ENCODE measurements at places on chromosomes 6 and 20.

- DNase-seq: no peak
Measured at GRCh38 chr6:25732468-25733198, 21.9 kb upstream of the SLC17A4 start.

- no peak for DNase-seq
Measured at GRCh38 chr6:9116026-9116425, 680.7 kb upstream of the SLC35B3 start.

GRCh38 chr6:57265755-57266221, 43.7 kb upstream of the RAB23 start:
- no peak for DNase-seq

DNA sequence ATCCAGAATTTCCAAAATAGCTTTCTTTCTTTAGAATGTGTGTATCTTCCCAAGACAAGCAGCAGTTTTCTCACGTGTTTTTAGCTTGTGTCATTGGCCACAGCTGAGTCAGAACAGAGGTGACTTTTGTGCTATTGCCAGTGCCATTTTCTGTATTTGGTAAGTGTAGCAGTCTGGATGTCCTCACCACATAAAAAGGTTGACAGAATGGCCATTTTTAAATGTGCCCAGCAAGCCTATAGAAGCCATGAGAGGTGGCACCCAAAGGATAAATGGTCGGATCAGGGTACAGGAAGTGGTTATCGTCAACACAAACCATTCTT, 269.5 kb upstream of the HSF2 start:
- no peak for DNase-seq

DNA sequence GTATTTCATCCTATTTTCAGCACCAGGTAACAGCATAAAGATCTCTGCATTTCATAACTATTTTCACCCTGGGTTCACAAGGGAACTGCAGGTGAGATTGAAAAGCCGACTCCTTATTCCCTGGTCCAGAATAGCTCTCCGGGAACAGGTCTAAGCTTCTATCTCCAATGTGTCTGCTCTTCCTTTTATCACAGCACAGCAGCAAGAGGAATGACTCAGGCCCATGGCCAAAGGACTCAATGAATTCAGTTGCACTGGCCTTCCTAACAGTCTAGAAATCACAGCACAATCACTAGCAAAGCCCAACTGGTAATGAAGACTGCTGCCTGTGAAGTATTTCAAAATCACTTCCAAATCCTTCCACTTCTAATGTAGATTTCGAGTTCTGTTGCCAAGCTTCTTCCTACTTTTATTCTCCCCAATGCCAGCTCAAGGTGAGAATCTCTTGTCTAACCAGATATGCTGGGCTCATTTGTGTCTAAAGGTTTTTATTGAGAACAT, 30.7 kb downstream of the HMGN3 start:
- no peak for DNase-seq

- DNase-seq: no peak
Measured at GRCh38 chr6:152305672-152306071, 331.5 kb downstream of the SYNE1 start.

GRCh38 chr6:1597924-1598323, 11.8 kb upstream of the FOXC1 start:
- DNase-seq: no peak

- DNase-seq: no peak
Measured at GRCh38 chr6:36858407-36858981, 16.1 kb downstream of the PPIL1 start.

- DNase-seq: no peak
Measured at GRCh38 chr6:5478380-5478779, 217.1 kb downstream of the FARS2 start.

DNA sequence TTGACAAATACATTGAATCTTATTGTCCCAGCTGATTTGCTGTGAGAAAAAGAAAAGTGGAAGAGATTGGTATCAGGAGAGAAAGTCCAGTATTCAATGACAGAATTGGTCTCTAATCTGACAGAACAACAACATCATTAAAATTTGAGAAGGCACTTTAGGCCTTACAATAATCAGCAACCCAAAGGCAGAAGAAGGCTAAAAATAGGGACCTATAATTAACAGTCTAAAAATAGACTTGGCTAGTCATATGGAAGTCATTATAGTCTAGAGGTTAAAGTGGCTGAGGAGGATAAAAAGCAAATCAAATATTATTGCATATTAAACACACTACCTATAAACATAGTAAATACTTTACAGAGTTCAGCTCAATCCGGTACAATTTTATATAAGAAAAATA, 393.6 kb upstream of the JAG1 start:
- no peak for DNase-seq

- no peak for DNase-seq
Measured at GRCh38 chr6:122647765-122648164, 37.6 kb downstream of the PKIB start.

- DNase-seq: no peak
Measured at GRCh38 chr6:100304575-100304974, 160.1 kb downstream of the SIM1 start.

GRCh38 chr20:30815577-30816181, 441.8 kb upstream of the DEFB115 start:
- no peak for DNase-seq

DNA sequence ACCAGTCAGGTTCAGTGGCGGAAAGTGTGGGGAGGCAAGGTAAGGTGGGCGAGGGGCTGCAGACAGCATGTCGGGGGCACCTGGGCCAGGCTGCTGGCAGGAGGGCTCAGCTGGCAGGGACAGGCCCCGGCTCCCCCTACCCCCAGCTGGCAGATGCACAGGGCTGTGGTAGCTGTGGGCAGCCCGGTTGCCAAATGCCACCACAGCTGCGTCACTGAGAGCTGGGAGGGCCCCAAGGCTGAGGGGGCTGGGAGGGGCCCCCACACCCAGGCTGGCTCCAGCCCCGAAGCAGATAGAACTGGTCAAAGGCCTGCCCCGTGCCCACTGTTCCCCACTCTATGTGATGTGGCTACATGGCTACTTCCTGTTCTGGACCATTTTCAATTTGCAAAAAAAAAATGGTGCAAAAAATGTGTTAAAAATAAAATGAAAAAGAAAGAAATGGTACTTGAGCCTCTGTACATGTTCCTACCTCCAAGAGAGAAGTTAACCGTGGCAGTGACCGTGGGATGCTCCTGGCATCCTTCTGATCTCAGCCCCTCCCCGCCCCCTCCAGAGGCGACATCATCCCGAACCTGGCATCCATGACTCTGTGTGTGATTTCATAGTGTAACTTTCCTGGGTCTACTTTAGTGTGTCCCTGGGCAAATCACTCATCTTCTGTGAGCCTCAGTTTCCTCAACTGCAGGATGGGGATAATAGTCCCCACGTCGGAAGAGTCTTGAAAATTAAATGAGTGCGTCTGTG, 64.4 kb downstream of the UBE2V1 start:
- DNase-seq: peak; percentile 75

DNA sequence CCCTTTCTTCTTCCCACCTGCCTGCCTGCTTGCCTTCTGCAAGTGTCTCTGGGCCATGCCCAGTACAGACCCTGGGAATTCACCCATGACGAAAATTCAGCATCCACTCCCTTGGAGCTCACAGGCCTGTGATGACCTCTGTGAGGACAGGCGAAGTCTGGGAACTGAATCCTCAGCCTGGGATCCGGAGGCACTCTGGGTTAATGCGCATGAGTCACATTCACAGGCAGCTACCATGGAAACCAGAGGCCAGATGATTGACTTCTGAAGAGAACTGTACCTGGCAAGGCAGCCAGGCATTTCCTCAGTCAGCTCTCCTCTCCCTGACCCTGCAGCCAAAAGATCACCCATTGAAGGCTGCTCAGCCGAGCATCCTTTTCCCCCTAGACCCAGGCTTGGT, 41.0 kb downstream of the SLC9A8 start:
- DNase-seq: no peak

DNA sequence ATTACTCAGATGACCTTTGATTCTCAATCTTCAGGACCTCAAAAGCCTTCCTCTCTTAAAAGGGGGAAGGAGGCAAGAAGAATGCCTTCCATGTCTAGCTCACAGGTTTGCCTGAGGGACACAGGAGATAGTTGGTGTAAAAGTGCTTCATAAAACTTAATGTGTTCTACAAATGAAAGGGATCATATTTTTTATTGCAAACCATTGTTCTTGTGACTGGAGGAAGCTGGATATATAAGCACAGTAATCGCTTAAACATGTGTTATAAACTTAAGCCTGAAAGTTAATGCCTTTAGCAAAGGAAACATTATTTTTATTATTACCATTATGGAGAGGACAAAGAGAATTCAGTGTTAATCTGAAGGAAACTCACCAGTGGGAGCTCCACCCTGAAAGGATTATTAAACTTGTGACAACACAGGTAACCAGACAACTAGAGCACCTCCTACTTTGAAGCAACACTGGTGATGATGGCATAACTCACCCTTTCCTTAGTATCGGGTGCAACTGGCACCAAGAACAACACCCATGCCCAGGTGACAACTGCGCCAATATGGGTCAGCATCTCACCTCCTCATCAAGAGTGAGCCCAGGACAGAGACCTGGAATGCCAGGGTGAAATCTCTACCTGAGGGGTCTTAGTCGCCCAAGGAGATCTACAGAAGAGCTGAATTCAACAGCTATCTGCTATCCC, 288.7 kb upstream of the PRDM1 start:
- DNase-seq: no peak

- no peak for DNase-seq
Measured at GRCh38 chr20:13858439-13858838, 73.6 kb downstream of the NDUFAF5 start.

GRCh38 chr6:107764684-107765460, 59.2 kb downstream of the SCML4 start:
- DNase-seq: no peak

DNA sequence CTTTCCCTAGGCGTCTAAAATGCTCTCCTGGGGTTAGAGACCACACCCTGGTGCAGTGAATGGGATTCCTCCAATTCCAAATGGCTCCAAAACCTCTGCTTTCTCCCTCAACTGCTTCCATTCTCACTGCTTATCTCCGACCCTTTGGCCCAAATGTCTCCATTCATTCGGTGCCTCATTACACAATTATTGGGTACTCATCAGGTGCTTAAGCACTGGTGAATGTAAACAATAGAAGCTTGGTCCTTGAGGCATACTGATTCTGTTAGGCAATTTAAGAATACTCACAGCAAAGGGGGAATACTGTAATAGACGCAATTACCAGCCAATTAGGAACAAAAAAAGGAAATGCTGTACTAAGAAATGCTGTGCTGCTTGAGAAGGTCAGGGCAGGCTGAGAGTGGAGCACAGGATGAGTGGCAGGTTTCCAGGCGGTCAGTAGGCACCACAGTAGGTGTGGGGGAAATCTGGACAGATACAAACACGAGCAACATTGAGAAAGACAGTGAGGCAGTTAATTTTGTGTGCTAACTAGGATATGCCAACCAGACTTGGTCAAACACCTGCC, 23.0 kb downstream of the GMDS start:
- no peak for DNase-seq

GRCh38 chr20:37378785-37379598, 33.1 kb downstream of the SRC start:
- DNase-seq: peak; percentile 37

- peak; percentile 91 for DNase-seq
Measured at GRCh38 chr6:32969685-32970412, 1.5 kb downstream of the BRD2 start.

GRCh38 chr20:51380401-51381385, 161.8 kb downstream of the NFATC2 start:
- no peak for DNase-seq

DNA sequence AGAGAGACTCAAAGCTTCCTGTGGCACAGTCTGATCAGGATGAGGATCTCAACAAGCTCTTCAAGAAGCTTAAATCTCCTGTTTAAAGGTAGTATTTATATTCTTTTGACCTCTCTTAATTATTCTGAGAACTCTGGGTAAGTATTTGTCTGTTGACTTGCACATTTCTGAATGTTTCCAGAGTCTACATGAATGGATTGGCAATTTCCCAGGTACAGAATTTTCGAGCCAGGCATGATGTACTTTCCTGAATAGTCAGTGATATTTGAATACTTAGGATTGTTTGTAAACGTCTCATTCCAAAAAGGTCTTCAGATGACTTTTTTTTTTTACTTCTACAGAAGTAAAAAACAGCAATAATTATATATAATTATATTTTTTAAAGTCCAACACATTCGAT, 293.4 kb downstream of the TBC1D32 start:
- DNase-seq: no peak

DNA sequence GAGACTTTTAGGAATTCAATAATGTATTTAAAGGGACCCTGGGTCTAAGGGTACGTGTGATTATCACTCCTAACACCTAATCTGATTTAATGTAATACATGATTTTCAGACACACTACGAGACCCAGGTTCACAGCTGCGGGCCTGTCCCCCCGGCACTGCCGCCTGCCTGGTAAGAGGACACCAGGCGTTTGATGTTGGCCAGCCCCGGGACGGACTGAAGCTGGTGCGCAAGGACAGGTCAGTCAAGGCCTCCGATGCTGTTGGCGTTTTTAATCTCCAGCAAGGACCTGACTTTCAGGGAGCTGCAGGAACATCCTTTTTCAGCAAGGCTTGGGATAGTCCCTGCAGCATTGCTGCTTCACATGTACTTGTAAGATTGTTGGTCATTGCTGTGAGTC, 58.2 kb downstream of the IGF2R start:
- no peak for DNase-seq

DNA sequence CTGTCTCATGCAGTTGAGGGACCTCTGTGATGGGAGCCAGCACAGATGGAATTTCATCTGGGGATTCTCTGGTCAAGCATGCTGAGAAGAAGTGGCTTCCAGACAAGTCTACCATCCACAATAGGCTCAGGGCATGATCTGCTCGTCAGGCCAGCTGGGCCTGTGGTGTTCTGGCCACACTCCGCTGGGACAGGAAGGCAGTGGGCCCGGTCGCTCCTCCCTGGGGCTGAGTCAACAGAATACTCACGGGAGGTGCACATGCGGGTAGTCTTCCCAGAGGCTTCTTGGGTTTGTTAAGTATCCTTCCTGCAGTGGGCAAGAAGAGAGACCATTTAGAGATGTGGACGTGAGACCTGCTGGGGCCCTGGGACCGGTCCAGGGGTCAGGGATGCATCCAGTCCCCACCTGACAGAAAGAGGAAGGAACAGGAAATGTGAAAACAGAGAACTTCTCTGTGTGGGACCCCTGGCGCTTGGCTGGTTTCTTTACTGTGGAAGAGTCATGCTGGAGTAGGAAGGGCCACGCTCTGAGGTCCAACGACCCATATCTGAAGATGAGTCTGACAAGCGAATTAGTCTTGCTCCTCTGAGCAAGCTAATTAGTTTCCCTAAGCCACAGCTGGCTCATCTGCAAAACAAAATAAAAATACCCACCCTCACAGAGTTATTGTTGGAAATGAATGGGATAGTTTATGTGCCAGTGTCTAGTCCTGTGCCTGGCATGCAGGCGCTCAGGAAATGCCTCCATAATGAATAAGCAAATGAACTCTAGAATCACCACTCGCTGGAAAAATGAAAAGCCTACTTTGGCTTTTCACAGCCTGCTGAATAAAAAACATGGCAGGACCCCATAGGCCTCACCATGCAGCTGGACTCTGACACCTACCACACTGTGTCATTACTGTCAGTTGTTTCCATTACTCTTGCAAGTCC, 67.3 kb downstream of the TRAM2 start:
- no peak for DNase-seq

DNA sequence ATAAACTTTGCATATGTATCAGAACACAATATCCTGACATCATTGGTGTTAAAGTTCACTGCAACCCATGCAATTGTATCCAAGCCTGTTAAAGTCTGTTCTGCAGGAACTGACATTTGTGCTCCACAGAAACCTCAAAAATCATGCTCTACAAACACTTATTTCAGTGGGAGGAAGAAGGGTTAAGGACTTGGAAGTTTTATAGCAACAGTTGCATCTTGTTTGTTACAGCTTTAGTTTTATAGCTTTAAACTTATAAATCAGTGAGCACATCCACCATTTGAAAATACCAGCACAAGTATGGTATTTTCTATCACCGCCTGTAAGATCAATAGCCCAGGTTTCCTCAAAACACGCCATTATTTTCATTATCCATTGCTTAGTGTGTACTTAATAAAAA, 884 bp downstream of the ECT2L start:
- no peak for DNase-seq
